ENCODE measurements at places on chromosomes 1 and 21.

- DNase-seq: no peak
These were observed 178.9 kb upstream of the C1orf105 start for GRCh38 chr1:172241540-172241939.

DNA sequence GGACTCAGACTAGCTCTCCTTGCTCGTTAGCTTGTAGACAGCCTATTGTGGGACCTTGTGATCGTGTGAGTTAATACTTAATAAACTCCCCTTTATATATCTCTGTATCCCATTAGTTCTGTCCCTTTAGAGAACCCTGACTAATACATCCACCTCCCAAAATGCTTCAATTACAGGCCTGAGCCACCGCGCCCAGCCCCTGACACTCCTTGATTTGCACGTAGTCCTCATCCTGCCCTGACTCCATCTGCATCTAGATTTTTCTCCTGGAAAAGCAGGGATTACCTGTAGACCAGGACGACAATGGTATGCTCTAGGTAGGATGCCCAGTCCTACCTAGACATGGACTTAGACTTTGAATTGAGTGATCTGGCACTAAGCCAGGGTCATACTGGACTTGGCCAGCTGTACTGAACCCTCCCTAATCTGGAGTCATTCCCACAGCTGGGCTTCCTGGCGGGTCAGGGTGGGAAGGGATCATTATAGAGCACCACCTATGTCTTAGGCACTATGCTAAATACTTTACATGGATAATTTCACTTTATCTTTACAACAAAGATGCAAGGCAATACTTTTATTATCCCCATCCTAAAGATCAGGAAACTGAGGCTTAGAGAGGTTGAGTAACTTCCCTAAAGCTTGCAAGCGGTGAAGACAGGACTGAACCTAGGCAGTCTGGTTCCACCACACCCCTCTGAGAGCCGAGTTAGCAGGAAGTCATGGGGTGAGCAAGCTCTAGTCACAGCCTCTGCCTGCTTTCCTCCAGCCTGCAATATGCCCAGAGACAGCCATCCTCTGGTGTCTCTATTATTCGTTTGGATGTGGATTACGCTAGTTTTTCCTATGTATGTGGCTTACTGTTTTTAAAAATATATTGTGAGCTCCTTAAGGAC lies 89.4 kb downstream of the DTL start:
- no peak for DNase-seq

DNA sequence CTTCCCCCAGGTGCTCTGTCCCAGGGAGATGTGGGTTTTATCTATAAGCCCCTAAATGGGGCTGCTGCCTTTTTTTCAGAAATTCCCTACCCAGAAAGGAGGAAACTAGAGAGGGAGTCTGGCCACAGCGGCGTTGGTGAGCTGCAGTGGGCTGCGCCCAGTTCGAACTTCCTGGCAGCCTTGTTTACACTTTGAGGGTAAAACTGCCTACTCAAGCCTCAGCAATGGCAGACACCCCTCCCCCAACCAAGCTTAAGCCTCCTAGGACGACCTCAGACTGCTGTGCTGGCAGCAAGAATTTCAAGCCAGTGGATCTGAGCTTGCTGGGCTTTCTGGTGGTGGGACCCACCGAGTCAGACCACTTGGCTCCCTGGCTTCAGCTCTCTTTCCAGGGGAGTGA lies 46.2 kb upstream of the PAPPA2 start:
- no peak for DNase-seq

DNA sequence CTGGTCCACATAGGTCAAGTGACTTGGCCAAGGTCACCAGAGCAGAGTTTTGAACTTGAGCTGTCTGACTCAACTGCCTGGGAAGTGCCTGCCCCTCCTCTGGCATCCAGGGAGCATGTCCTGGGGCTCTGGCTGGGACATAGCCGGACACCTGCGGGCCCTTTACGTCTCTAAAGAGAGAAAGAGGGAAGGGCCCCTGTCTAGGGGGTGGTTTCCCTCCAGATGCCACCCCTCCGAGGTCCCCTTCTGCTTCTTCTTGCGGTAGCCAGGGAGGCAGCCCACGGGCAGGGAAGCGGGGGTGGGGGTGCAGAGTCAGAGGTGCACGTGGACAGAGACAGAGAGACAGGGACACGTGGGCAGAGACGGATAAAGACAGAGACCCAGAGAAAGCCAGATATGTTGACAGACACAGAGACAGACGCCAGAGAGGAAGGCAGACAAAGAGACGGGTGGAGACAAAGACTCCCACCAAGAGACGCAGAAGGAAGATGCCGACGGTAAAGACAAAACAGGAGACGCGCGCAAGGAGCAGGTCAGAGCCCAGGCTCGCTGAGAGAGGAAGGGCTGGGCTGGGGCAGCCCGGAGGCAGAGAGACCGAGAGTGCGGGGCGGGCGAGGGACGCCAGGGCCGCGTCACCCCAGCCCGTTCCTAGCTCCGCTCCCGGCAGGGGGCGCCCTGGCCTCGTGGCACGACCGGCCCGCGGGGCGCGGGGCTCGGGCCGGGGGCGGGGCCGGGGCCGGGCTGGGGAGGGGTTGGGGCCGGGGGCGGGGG lies 458 bp upstream of the ALPL start:
- peak; percentile 84 for DNase-seq

GRCh38 chr1:226473325-226473724 lies 65.4 kb upstream of the PARP1 start:
- no peak for DNase-seq

DNA sequence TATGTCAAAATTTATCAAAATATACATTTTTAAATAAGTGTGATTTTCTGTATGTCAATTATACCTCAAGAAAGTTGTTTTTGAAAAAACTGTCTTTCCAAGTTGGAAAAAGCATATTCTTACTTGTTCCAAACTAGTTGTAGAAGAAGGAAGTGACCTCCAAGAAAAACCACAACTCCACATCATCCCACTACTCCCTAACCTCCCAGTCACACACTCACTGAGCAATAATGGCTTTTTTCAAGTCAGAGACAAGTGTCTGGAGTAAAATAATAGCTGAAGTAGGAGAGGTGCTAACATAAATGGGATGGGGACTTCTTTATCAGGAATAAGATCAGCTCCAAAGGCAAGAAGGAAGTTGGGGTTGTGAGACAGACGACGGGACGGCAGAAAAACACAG lies 13.4 kb downstream of the EPRS1 start:
- DNase-seq: no peak

DNA sequence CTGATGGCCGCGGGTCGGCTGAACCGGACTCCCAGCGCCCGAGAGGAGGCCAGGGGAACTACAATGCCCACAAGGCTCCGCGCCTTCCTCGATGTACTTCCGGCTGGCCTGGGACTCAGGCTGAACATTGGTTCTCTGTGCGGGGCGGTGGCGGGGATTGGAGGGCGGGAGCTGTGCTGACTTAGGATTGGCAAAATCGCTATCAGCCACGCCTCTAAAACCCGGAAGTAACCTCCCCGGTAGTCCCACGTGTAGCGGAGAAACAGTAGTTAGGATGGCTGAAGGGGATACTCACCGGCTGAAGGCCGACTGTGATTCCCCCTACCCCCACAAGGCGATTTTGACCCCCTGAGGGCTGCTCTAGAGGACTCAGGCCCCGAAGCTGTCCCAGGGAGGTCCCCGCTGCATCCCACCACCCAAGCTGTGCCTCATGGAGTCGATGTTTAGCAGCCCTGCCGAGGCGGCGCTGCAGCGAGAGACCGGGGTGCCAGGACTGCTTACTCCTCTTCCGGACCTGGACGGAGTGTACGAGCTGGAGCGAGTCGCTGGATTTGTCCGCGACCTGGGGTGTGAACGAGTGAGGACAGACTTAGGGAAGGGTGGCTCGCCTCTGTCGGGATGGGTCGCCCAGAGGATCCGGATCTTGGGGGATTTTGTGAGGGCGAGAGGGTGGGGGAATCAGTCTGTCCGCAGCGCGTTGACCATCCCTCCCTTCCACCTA lies at the start of gene DPH2:
TSS of gene DPH2 (plus strand) at position 265 of the 721 bp plus-strand sequence. CDS start at position 431, 166 bp downstream.
- DNase-seq: peak; percentile 98

DNA sequence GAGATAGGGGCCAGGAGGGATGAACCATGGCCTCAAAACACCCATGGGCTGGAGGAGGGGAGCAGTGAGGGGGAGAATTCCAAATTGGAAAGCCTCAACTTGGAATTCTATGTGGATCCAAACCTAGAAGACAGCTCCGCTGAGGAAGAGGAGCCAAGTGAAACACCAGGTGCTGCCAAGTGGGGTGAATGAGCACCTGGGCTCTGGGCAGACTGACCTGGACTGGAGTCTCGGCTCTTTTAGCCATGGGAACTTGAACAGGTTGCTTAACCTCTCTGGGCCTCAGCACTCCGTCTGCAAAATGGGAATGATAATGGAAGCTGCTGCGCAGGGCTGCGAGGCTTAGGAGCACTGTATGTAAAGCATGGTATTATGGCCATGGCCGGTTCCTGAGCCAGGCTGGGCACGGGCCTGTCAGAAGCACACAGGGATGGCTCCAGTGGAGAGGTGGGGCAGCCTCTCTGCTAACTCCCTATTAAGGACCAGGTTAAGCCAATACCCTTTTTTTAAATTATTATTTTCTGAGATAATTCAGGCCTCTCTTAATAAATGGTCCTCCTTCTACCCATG lies 81.5 kb downstream of the SYT2 start:
- DNase-seq: no peak

- no peak for DNase-seq
These were observed 233.7 kb upstream of the NFIA start for GRCh38 chr1:60848583-60849188.

DNA sequence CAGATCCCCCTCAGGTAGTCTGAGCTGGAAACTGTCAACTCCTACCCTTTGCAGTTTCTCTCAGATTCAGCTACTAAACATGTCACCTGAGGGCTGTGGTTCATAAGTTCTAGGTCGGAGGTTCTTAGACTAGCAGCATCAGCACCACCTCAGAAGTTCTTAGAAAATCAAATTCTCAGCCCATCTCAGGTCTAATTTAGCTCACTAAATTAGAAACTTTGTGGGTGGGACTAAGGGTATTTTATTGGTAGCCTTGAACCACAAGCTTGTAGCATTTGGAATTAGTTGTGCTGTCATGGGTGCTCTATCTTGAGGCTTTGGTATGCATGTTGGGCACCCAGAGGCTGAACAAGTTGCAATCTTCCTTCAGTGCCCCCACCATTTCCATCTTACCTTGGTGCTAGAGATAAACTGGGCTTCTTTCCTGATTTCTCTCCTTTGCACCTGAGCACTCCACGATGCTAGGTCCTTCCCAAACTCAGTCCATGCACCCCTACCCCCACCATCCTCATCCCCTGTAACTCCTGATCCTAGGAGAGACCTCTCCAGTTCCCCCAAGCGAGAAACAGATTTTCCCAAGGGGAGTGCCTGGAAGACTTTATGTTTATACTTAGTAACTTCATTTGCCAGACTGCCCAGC lies 54.2 kb downstream of the S1PR1 start:
- peak; percentile 38 for DNase-seq

GRCh38 chr1:8055973-8056372 lies 29.9 kb upstream of the ERRFI1 start:
- DNase-seq: no peak

- DNase-seq: no peak
These were observed 62.8 kb upstream of the NGF start for GRCh38 chr1:115400891-115401290.

- DNase-seq: no peak
These were observed 320.2 kb downstream of the BARHL2 start for GRCh38 chr1:90396917-90397316.

DNA sequence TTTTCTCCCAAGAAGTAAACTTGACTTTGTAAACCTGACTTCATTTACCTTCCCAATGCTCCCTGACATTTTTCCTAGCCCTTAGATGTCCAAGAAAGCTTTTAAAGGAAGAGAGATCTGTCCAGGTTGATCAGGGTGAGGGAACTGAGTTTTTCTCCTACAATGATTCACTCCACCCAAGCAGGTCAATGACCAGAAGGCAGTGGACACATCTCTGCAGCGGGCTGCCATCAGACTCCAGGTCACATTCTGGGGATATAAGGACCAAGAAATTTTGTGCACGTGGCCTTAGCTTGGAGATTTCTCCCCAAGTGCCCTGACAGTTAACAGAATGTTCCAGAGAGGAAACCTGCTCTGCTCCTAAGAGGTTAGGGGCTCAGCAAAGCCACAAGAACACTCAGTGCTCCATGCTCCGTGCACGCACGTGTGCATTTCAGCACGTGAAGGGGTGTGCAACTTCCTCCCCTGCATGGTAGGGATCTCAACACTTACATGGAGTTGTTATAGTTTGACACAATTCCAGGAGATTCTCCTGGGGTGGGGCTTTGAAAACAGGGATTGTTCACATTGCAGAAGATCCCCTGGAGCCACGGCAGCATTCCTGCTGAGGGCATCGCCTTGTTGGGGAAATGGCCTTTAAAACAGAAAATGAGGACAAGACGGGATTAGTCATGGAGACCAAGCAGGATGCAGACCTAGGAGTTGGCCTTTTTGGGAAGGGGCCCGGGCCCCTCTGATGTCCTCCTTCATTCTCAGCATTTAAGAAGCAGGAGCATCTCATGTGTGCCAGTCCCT lies 9.8 kb downstream of the ABCA4 start:
- no peak for DNase-seq

GRCh38 chr1:91783423-91784170 lies 102.4 kb downstream of the TGFBR3 start:
- DNase-seq: no peak

DNA sequence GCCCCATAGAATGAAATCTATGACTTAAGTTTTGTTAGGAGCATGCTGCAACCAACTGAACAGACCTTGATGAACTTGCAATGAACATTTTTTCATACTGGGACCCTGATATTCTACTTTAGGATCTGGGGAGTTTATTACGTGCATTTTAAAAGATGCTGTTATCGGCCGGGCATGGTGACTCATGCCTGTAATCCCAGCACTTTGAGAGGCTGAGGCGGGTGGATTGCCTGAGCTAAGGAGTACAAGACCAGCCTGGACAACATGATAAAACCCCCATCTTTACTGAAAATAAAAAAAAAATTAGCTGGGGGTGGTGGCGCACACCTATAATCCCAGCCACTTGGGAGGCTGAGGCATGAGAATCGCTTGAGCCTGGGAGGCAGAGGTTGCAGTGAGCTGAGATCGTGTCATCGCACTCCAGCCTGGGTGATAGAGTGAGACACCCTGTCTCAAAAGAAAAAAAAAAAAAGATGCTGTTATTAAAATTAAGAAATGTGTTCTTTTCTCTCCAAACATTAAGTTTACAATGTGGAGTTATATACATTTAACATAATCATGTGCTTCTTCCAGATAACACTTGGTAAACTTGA lies 7.1 kb downstream of the MPZL1 start:
- DNase-seq: no peak

GRCh38 chr21:36630485-36631206 lies 68.3 kb upstream of the SIM2 start:
- DNase-seq: peak; percentile 82

GRCh38 chr1:108512239-108513043 lies 47.5 kb upstream of the EEIG2 start:
- DNase-seq: no peak

GRCh38 chr1:182397653-182398393 lies 2.6 kb downstream of the TEDDM1 start:
- no peak for DNase-seq
